ENCODE measurements at places on chromosomes 11 and 22. TPM values are rescaled to one million over a fixed set of nuclear protein-coding genes. Genes with fewer than 3 reads are reported as not detected.

GRCh38 chr11:65185869-65186341 lies 4.2 kb downstream of the CAPN1 start:
- peaks cover 29% of the 10 kb centered on the region for H3K36me3 ChIP-seq
- no peak overlapping the region for H3K27ac ChIP-seq
- no peaks in the 10 kb centered on the region for H3K27me3 ChIP-seq
- no peak overlapping the region for H3K4me3 ChIP-seq

GRCh38 chr11:128582496-128583366 lies 4.6 kb downstream of the ETS1 start:
- H3K27ac ChIP-seq: peak overlapping the region; percentile 66
- peaks cover 24% of the 10 kb centered on the region for H3K27me3 ChIP-seq
- no peak overlapping the region for H3K4me3 ChIP-seq
- DNase-seq: no peak
- peaks cover 19% of the 10 kb centered on the region for H3K4me1 ChIP-seq

Gene CD248
- 68.7 TPM for total RNA-seq

GRCh38 chr22:36948273-36949225 lies 35.1 kb downstream of the CSF2RB start:
- H3K36me3 ChIP-seq: no peaks in the 10 kb centered on the region
- H3K4me1 ChIP-seq: peaks cover 2% of the 10 kb centered on the region
- no peak overlapping the region for H3K4me3 ChIP-seq
- no peak overlapping the region for H3K27ac ChIP-seq
- H3K27me3 ChIP-seq: peaks cover 20% of the 10 kb centered on the region

GRCh38 chr22:19848298-19849224 lies 6.1 kb downstream of the GNB1L start:
- peaks cover 10% of the 10 kb centered on the region for H3K36me3 ChIP-seq
- H3K27ac ChIP-seq: peak overlapping the region; percentile 7
- no peak overlapping the region for H3K4me3 ChIP-seq
- H3K27me3 ChIP-seq: no peaks in the 10 kb centered on the region

DNA sequence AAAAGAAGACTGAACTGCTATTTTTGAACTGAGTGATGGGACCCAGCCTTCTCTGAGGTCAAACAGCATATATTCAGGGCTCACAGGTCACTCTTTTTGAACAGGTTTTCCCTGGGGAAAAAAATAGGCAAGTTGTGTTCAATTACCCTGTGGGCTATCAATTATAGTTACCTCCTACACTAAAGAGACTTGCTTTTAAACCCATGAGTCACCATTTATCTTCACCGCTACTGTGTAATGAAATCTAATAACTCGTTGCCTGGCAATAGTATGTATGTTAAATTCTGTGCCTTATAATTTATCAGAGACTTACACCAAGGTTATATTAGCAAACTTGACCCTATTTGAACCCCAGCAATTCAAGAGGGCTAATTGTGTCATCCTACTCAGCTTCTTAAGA lies 98.5 kb downstream of the CYP2R1 start:
- DNase-seq: no peak
- H3K27ac ChIP-seq: no peak overlapping the region
- no peaks in the 10 kb centered on the region for H3K4me1 ChIP-seq
- H3K4me3 ChIP-seq: no peak overlapping the region

DNA sequence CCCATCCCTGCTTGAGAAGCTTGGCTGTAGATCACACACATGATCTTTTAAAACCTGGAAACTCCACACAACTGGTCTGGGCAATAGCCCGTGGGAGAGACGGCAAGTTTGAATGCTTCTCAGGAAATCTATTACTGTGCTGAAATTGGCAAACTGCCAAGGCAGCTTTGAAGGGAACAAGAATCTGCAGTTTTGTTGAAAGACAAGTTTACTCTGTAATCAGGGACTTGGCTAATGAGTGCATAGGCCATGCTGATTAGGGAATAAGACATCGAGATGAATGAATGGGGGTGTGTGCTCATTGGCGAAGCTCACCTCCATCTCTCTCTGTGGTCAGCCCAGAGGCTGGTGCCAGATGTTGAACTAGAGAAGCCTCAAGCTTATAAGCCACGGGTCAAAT lies 218.8 kb downstream of the HIPK3 start:
- H3K4me1 ChIP-seq: no peaks in the 10 kb centered on the region
- DNase-seq: no peak
- no peak overlapping the region for H3K27ac ChIP-seq
- no peaks in the 10 kb centered on the region for H3K36me3 ChIP-seq
- no peak overlapping the region for H3K4me3 ChIP-seq

- H3K27me3 ChIP-seq: no peaks in the 10 kb centered on the region
- peaks cover 59% of the 10 kb centered on the region for H3K4me1 ChIP-seq
- no peak for DNase-seq
- H3K27ac ChIP-seq: peak overlapping the region; percentile 85
- H3K4me3 ChIP-seq: peak overlapping the region; percentile 64
- no peaks in the 10 kb centered on the region for H3K36me3 ChIP-seq
Measured at GRCh38 chr11:75349521-75350116, 1.8 kb downstream of the ARRB1 start.

- peak overlapping the region; percentile 41 for H3K27ac ChIP-seq
- H3K36me3 ChIP-seq: no peaks in the 10 kb centered on the region
- DNase-seq: no peak
- peaks cover 15% of the 10 kb centered on the region for H3K4me1 ChIP-seq
- H3K27me3 ChIP-seq: peaks cover 52% of the 10 kb centered on the region
Measured at GRCh38 chr11:34358258-34358727, 483 bp upstream of the ABTB2 start.

Gene ALG9
- total RNA-seq: 41.7 TPM
